ENCODE measurements at places on chromosomes 6 and 20.
A peak's percentile ranks its signal among the peaks of the same experiment; 100 is the strongest.

DNA sequence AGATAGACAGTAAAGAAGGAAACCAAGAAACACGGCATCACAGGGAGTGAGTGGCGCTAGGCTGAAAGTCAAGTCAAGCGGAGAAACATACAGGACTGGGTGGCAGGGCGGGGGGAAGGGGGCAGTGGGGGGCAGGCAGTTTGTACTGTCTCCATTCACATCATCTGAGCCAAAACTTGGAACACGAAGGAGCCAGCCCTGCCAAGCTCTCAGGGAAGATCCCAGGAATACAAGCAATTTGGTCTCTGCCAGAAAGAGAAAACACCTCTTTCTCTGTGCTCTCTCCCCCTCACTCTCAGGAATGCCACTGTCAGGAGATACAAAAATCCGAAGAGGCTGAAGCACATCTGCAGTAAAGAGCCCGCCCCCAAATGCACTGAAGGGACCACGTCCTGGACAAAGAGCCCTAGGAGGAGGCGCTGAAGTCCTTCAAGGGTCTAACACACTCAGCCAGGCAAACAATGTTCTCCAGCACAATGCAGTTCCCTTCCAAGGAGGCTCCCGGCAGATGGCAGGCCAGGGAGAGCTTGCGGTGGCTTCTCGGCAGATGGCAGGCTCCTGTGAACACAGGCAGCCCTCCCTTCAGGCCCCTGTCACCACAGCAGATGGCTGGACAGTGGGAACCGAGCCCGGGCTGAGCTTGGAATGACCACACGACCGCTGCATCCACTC is 90.0 kb downstream of the ATP9A start:
- no peak for DNase-seq

DNA sequence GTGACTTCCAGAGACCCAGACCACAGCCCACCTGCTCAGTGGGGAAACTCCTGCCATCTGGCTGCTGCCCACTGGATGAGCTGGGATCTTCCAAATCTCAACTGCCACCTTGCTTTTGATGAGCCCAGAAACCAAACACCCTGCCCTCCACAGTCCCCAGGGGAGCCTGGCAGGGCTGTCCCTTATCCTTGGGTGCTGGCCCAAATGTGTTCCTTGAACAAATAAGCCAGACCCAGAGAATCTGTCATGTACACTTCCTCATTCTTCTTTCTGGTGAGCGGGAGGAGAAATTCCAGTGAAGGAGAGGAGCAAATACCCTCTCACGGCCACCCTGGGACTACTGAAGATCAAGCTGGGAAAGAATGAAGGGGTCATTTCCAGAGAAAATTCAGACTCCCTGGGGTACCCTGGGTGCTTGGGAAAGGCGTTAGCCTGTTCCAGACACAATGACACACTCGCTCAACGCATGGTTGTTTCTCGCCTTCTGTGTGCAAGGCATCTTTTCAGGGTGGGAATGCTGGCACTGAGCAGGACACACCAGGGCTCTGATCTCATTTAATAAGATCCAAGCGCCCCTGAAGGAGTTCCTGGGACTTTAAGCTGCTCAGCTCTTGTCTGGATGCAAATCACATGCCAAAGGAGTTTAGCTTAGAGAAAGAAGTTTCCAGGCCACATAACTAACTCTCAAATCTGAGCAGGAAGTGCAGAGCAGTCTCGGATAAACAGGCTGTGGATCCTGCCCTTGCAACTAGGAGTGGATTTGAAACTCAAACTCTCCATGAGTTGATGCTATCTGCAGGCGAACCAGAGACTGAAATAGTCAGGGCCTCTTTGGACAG is 38.5 kb downstream of the PXDC1 start:
- no peak for DNase-seq

DNA sequence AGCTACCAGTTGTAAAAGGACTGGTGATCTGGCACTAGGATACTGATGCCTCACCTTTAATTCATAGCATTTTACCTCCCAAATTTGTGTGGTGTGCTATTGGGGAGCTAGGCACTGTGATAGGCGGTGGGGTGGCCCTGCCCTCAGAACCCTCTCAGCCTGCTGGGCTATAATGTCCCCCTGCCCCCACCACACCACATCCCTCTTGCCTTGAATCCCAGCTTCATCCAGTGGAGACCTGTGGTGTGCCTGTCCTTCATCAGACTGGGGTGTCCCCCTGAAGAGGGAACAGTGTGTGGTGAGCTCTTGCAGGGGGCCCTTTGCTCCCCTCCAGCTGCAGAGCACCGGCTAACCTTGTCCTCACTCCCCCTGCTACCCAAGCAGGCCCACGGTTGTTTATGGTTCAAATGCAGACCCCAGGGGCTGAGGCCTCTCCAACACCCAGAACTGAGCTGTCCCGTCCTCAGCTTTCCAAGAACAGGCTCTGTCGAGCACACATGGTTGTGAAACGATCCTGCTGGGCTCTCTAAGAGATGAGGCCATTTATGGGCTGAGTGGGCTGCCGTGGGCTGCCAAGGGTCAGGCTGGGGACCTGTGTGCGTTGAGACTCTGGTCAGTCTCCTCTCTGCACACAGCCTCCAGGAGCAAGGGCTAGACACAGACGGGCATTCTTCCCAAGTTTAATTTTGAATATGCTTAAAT is 26.9 kb upstream of the VEGFA start:
- no peak for DNase-seq

GRCh38 chr6:67016921-67017460 is 1310.0 kb upstream of the EYS start:
- DNase-seq = no peak

DNA sequence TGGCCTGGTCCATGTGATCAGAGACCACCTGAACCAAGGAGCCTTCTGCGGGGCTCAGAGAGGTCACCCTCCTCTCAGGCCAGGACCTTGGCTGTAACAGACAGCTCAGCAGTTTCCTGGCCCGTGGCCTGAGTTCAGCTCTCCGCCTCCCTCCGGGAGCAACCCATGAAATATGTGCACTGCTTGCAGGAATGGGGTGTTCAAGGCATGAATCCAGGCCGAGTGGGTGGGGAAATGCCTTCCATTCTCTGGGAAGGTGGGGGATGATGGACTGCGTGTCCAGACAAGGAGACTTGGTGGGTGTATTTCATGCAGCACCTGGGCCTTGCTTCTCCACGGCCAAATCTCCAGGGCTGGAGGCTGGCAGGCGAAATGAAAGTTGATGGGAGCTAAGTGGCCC is 46.0 kb downstream of the SIRPA start:
- DNase-seq = no peak

DNA sequence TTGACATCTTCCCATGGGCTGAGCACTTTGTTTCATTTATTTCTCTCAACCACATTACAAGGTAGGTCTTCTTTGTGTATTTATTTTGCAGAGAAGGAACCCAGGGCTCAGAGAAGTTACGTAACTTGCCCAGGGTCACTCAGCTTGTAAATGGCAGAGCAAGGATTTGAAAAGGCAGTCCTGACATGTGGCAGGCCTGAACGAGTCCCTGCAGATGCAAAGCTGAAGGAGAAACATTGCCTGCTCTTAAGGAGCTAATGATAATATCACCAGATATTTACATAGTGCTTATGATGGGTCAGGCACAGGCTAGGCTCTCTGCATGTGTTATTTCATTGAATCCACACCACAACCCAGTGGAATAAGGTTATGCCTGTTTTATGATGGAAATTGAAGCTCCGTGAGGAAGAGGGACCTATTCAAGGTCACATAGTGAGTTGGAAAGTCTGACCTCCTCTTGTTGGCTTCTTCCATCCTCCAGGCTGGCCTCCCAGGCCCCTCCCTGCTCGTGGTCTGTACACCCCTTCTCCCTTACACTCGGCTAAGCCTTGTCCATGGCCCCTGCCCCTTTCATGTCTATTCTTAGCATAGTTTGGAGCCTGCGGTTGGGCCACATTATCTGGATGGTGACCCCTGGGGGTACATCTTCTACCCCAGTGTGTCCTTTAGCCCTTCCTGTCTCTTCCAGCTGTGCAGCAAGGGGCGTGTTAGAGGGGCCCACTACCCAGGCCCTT is 12.5 kb downstream of the MYH7B start:
- no peak for DNase-seq

- no peak for DNase-seq
Measured at GRCh38 chr6:164005004-164005711, 590.6 kb downstream of the QKI start.

DNA sequence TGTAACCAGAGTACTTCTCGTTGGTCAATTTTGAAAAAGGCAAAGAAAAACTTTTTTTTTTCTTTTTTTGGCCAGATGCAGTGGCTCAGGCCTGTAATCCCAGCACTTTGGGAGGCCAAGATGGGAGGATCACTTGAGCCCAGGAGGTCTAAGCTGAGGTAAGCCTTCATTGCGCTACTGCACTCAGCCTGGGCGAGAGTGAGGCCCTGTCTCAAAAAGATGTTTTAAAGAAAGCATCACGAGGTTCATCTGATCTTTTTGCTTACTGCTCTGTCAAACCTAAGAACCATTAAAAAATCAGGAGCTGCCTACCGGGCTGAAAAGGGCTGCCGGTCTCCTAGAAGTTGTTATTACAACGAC is 607 bp downstream of the LYRM2 start:
- no peak for DNase-seq

GRCh38 chr6:10425975-10426780 is 11.3 kb upstream of the TFAP2A start:
- no peak for DNase-seq

DNA sequence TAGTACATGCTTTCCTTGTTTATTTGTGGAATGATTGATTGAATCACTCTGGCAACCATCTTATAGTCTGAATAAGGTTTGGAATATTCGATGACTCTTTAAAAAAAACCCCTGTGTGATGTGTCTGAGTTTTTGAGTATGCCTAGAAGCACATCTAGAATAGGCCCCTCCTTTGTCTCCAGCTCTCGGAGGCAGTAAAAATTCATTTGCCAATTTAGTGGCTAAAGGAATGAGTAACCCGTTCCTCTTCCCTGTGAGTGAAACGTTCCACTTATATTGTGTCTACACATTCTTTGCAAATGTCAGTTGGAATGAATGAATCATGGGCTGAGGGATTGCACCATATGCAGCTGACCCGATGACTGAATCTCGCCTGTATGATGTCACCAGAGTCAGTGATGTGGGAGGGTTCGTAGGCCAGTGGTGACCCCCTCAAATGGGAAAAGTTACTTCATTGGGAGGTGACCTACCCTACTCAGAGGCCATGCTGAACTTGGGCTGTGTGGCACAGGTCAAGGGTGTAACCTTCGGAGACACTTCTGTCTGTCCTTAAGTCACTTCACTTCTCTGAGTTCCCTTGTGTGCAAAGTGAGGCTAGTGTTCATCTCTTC is 21.6 kb downstream of the MOCS3 start:
- DNase-seq = peak; percentile 93

- no peak for DNase-seq
Measured at GRCh38 chr20:21836346-21836745, 130.9 kb downstream of the PAX1 start.

GRCh38 chr6:64050590-64050989 is 415.0 kb downstream of the PHF3 start:
- DNase-seq = no peak

GRCh38 chr6:113570161-113570560 is 287.0 kb upstream of the MARCKS start:
- DNase-seq = no peak

DNA sequence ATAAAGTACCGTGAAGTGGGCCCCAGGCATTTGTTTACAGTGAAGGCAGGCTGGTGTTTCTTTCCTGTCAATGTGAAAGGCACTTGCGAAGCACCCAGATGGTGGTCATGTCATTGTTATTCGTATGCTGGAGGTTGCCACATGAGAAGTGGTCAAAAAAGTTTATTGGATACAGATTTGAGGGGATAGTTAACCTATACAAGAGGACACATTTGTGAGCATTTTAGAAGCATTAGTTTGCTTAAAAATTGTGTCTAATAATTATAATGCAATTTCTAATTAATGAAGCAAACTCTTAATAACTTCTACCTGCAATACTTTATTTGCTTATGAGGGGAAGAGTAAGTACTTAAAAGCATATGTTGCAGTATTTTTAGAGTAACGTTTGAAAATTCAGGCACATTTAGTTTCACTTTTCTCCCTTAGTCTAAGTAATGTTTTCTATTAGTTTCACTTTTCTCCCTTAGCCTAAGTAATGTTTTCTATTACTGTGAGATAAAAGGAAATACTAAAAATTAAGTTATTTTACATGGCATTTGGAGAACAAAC is 120.7 kb upstream of the CLDN20 start:
- no peak for DNase-seq

- DNase-seq = no peak
Measured at GRCh38 chr6:117138920-117139319, 126.4 kb upstream of the VGLL2 start.

DNA sequence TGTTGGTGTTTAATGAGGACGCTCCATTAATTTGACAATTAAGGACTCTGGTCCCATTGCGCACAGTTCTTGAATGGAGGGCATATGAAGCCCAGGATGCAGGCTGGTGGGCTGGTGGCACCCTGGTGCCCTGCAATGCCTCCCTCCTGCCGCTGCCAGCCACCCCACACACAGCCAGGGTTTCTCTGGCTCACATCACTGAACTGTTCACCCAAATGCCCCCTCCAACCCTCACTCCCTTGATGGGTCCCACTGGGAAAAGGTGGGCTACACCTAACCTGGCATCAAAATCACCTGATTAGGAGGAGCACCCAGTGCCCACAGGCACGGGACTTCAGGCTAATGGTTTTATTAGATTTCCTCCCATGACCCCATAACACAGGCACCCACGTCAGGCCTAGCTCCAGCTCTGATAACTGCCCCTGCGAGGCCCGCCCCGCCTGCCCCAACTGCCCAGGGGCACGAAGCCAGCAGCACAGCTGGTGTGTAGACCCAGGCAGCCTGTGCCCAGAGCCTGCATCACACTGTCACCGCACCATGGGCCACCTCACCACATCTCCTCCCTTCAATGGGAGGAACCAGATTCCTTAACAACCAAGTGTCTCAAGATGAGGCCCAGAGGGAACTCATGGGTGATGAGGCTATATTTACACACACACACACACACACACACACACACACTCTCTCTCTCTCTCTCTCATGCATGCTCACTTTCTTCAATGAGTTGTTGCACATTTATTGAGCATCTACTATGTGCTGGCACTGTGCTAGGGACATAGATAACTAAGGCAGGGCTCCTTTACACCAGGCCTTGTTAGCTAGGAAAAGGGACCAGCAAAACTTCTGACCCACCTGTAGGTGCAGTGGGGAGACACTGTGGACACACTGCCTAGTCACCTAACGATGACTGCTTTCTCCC is 107.3 kb downstream of the NOL4L start:
- DNase-seq = no peak

- DNase-seq = no peak
Measured at GRCh38 chr20:37238426-37238825, 23.2 kb downstream of the GHRH start.

DNA sequence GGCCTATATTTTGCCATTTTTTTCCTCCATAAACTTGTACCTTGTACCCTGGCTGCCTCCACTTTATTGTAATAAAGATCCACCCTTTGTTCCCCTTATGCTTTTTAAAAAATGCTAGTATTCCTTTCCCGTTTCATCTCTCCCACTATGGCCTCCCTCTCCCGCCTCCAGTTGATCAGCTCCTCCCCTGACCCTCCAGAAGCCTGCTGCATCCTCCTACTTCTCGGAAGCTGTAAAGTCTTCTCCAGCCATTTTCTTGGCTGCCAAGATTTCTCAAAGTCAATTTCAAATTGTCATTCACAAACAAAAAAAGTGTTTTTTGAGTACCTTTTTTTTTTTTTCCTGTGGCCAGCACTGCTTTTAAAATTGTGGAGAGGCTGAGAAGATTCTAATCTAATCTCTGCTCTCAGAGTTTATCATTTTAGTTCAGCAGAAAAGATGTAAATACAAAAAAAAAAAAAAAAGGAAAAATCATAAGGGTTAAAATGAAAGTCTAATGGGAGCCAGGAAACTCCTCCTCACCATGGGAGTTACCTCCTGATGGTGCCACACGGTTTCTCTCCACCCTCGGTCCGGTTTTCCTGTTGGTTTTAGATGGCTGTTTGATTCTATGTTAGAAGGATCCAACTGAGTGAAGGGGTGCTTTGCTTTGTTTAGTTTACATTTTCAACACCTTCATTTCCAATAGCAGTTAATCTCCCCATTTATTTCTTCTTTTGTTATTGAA is 103.0 kb upstream of the KCNK16 start:
- no peak for DNase-seq
